ENCODE measurements at places on chromosomes 5 and 9.

DNA sequence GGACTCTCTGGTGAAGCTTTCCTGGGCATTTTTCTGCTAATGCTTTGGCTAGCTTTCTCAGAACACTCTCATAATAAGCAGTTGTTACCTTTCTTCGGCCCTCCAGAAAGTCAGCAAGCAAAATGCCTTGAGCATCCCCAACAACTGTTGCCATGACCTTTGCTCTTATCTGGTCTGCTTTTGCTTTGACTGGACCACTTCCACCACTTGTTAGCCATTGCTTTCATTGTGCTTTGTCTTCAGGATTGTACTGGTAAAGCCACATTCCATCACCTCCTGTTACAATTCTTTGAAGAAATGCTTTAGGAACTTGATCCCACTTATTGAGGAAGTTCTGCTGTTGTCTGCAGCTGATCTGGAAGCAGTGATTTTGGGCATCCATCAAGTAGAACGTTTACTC lies 35.7 kb downstream of the RAD50 start:
- DNase-seq = no peak

DNA sequence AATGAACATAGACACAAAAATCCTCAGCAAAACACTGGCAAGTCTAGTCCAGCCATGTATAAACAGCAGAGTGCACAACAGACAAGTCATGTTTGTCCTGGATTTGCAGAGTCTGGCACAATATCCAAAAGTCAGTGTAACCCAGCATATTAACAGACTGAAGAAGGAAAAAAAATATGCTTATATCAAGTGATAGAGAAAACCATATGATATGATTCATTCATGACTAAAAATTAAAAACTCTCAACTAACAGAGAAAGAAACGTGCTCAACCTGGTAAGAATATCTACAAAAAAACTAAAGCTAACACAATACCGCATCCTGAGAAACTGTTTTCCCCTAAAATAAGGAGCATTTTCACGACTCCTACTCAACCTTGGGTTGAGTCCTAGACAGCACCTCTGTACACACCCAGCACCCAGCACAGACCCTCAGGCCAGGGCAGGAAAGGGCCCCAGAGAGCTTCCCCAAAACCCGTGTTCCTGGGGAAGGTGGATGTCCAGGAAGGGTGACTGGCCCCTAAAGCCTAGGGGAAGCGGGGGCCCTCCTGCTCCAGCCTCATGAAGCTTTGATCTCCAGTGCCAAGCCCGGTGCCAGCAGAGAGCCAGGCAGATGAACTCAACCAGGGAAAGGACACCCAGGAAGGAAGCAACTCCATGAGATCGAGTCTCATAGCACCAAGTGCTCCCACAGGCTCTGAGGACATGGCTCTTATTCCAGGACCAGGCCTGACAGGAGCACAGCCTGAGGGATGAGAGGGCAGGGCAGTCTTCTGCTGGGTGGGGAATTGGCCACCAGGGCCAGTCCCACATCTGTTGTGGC lies 38.9 kb downstream of the ADAMTS2 start:
- no peak for DNase-seq

DNA sequence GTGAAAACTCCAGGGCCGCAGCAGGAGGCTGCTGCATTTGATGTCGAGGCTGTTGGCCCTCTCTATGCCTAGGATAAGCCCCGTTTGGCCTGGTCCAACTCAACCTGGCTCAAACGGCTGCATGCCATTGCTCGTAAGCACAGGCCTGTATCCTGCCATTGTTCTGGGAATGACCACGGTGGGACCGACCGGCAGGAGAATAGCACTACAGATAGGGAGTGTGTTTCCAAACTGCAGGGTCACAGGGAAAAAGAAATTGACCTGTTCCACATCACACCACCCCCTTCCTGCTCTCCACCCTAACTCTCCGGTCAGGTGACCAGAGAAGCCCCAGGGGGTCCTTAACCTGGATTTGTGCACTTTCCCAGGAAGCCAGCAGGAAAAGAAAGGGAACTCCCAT lies 278.7 kb upstream of the KLF4 start:
- DNase-seq = no peak

DNA sequence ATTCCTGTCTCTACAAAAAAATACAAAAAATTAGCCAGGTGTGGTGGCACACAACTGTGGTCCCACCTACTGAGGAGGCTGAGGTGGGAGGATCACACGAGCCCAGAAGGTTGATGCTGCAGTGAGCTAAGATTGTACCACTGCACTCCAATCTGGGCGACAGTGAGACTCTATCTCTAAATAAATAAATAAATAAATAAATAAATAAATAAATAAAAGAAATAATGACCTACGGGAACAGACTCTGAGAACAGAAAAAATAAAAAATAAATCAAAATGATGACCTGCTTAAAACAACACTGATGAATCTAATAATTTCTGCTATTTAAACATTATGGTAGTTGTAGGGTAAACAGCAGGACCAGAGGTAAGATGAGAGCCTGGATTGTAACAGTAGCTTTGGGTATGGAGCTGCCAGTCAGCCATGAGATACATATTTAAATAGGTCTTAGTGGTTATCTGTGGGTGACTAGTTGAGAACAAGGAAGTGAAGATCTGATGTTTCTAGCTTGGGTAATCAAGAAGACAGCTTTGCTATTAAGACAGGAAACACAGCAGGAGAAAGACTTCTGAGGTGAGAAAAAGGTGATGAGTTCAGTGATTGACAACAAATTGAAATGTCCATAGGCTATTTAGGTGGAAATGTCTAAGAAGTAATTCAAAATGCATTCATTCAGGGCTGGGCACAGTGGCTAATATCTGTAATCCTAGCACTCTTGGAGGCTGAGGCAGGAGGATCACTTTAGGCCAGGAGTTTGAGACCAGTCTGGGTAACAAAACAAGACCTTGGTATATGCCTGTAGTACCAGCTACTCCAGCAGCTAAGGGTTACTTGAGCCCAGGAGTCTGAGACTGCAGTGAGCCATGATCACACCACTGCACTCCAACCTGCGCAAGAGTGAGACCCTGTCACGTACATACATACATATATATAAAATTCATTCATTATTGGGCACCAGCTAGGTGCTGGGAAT lies 11.0 kb downstream of the RNF145 start:
- DNase-seq = no peak

GRCh38 chr9:96604004-96604319 lies 15.7 kb downstream of the CDC14B start:
- DNase-seq = no peak

- no peak for DNase-seq
Measured at GRCh38 chr5:81740758-81741157, 10.1 kb downstream of the SSBP2 start.

- no peak for DNase-seq
Measured at GRCh38 chr5:133363807-133364587, 248.3 kb downstream of the FSTL4 start.

GRCh38 chr5:107631805-107632362 lies 38.9 kb downstream of the EFNA5 start:
- no peak for DNase-seq

DNA sequence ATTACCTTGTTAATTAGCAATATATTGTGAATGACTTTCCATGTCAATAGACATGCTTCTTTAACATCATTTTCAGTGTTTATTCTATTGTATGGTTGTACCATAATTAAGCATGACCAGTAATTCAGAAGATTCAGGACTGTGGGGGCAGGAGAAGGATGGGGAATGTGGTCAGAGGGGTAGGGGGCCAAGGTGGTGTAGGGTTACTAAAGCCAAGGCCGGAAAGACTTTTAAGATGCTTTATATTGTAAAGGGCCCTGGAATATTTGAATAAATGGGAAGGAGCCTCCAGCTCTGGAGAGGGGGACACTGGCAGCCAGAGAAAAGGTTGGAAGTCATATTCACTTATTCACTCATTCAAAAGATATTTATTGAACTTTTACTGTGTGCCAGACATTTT lies 115.7 kb downstream of the FGF18 start:
- DNase-seq = no peak

GRCh38 chr9:121283080-121283398 lies 15.1 kb downstream of the GSN start:
- DNase-seq = no peak

DNA sequence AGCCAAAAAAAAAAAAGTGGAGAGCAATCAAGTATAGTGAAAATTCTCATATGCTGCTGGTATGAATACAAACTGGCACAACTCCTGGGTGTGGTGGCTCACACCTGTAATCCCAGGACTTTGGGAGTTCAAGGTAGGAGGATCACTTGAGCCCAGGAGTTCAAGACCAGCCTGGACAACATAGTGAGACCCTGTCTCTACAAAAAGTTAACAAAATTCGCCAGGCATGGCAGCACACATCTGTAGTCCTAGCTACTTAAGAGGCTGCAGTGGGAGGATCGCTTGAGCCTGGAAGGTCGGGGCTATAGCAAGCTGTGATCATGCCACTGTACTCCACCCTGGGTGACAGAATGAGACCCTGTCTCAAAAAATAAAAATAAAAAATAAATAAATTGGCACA lies 51.7 kb downstream of the FNIP1 start:
- DNase-seq = no peak

- no peak for DNase-seq
Measured at GRCh38 chr5:139295346-139296057, 2.0 kb downstream of the MATR3 start.

DNA sequence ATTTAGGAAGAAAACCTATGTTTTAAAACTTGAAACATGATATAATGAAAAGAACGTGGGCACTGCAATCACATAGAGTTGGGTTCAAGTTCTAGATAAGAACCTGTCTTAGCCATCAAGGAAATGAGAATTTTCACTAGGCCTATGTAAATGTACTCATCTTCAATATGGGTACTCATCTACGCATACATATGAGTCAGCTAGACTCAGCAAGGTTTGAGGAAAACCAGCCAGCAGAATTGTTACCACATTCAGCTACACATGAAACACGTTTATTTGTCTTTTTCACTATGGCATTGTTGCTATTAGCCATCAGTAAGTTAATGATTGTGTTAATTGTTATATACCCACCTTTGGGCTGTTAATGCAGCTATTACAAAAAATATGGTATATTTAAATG lies 146.3 kb downstream of the CHSY3 start:
- no peak for DNase-seq

- no peak for DNase-seq
Measured at GRCh38 chr9:70159630-70160029, 99.1 kb upstream of the SMC5 start.

GRCh38 chr5:89930591-89931392 lies 478.8 kb downstream of the CETN3 start:
- no peak for DNase-seq

DNA sequence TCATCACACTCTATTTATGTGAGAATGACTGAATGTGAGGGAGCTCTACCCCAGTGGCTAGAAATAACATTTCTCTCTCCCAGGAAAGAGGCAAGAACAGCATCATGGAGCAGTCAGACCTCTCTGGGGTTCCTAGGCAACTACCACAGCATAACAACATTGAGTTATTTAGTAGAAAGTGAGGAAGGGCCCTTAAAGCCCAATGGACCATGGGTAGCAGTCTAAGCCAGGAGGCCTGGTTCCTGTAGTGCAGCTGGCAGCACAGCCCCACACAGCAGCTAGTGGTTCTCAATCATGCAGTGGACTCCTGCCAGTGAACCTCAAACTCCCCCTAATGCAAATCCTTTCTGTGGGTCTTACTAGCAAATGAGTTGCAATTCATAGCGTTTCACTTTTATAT lies 55.3 kb downstream of the SPEF2 start:
- no peak for DNase-seq

DNA sequence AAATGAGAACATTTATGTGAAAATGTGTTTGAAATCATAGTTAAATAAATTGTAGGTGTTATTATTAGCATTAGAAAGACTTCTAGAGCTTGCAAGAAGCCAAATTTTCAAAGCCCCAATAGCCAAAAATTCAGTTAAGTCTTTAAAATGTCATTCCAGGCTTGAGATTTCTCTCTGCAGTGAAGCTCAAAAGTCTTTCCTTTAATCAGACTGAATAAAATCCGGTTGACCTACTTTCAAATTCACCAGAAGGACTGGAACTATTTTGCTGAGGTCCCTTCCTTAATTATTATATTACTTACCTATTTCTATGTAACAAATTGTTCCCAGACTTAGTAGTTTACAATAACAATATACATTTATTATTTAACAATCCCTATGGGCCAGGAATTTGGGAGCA lies 112.2 kb upstream of the TRPM3 start:
- no peak for DNase-seq

GRCh38 chr5:131496400-131496713 lies 138.7 kb downstream of the RAPGEF6 start:
- DNase-seq = no peak

DNA sequence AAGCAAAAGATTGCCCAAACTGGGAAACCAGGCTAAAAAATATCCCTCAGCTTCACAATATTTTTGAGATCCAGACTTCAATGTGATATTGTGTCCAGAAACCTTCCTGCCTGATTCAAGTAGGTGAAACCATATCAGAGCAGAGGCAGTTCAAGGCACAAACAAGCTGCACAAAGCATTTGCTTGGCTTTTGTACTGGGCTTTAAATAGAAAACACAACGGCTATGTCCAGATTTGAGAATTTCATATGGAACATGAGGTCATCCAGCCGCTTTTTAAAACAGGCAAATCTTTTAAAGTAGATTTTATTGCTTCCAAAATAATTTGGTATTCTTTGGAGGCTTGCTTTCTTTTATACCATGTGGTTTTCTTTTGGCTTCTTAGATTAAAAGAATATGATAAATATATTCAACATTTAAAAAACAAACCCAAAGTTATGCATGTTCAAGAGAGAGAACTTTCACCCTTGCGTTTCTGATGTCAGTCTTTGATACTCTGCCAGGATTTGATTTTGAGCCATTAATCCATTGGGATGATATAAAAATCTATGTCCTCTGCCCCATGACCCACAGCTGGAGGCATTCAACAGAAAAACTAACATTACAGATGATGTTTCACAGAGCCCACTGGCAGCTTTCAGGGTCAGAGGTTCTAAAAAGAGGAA lies 29.0 kb upstream of the CCDC112 start:
- no peak for DNase-seq

- no peak for DNase-seq
Measured at GRCh38 chr5:17897776-17898175, 263.5 kb downstream of the TAF11L14 start.

- no peak for DNase-seq
Measured at GRCh38 chr9:98972716-98973115, 29.0 kb downstream of the COL15A1 start.

- no peak for DNase-seq
Measured at GRCh38 chr5:127887282-127887681, 184.1 kb downstream of the CCDC192 start.

GRCh38 chr5:177309351-177310191 lies 2.1 kb downstream of the MXD3 start:
- no peak for DNase-seq
